Dermis blood vessel endothelial cell (primary cell): ENCODE measurements at places on chromosomes 1 and 21. TPM values are rescaled to one million over a fixed set of nuclear protein-coding genes. Genes with fewer than 3 reads are reported as not detected.
A peak's percentile ranks its signal among the peaks of the same experiment; 100 is the strongest.

DNA sequence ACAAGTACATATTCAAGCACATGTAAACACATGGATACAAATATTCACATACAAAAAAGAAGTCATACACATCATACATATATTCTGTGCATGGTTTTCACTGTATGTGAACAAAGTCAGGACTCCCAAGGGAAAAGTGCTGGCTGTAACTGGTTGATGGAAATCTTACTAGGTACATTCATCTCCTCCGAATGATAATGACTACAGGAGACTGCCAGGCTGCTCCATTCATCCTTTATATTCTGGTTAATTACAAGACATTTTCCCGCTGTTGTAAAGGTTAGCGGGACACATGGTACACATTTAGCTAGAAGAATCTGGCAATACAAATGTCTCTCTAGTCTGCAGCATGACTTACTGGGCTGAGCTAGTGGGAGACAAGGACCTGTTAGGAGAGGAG lies 26.2 kb upstream of the HMGB4 start:
- no peak for DNase-seq

DNA sequence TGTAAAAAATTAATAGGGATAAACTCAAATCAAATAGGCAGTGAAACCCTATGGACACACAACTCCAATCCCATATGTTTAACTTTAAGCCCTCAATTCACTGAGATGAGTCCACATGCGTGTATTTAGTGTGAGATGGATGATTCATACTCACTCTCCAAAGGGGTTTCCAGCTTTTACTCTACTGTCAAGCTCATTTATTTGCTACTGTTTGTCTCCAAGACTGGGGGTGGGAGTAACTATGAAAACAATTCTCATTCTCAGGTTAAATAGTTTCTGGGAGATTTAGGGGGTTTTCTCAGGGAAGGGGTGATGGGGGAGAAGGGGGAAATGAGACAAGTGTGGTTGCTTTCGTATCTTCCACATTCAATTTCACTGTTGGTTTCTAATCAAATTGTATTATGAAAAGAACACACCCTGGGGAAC lies 2.7 kb downstream of the RAB29 start:
- DNase-seq = no peak

GRCh38 chr1:27887215-27888021 lies 15.1 kb downstream of the THEMIS2 start:
- DNase-seq = no peak

DNA sequence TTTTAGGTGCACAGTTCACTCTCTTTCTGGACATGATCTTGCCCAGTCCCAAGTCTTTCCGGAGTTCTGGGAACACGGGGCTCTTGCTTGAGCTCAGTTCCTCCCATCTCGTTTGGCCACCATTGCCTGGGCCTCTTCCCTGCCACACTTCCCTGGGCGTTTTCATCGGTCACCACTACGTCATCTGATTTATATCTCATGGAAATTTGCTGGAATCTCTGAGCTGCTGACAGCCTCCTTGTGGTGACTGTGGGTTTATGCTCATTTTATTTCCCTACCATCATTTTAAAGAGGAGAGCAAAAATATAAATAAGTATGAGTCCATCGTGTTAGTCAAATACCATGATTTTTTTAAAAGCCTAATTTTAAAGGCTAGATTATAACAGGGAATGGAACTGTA lies 449.1 kb upstream of the KAZN start:
- DNase-seq = no peak

GRCh38 chr1:45973121-45973520 lies 159.3 kb downstream of the PIK3R3 start:
- no peak for DNase-seq

The IGFN1 gene
- under 0.01 and 0.05 TPM in 2 replicates for total RNA-seq

The ZNF678 gene
- total RNA-seq = 11.7 and 21.4 TPM in 2 replicates

GRCh38 chr1:16116625-16117024 lies 39.2 kb downstream of the EPHA2 start:
- no peak for DNase-seq

The OR2L8 gene
- total RNA-seq = 0.17 TPM in 1 of 2 replicates, not detected in the other

DNA sequence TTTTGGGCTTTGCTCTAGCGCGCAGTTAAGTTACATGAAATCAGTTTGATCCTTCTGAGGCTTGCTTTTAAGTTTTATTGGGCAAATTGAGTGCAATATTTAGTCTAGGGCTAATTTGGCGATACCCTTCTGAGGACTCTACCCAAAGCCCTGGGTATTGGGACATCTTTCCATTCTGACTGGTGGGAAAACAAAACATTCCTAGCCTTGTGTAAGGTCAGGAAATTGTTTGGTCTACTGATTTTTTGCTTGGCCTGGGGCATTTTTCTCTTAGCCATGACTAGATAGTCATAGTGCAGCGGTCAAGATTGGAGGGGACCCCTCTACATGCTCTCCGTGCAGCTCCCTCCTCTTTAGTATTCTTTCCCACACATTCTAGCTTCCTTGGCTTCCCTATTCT lies 189.6 kb upstream of the PTGFR start:
- no peak for DNase-seq

GRCh38 chr1:48853006-48853405 lies 76.3 kb upstream of the BEND5 start:
- no peak for DNase-seq

DNA sequence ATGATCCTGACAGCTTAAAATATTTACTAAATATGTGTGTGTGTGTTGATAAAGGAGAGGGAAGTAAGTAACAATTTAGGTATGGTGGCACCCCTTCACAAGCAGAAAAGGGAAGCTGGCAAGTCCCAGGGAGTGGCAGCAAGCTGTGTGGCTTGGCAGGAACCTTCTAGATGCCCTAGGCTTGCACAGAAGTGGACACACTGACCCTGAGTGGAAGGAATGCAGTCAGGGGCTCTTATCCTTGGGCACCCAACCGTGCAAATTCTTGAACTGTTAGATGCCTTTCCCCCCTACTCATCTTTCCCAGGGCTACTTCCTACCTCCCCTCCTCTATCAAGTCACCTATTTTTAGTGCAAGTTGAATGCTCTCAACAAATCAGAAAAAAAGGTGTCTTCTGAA lies 18.9 kb downstream of the ACP6 start:
- no peak for DNase-seq

The GJA5 gene
- under 0.01 and 0.33 TPM in 2 replicates for total RNA-seq

- peak; percentile 12 for DNase-seq
These were observed 3.8 kb downstream of the CELSR2 start for GRCh38 chr1:109252893-109253802.

GRCh38 chr1:53327182-53327913 lies 522 bp downstream of the LRP8 start:
- DNase-seq = peak; percentile 37

- DNase-seq = no peak
These were observed 7.5 kb downstream of the CNN3 start for GRCh38 chr1:94919241-94920030.
